NCI-H226 (cell line): ENCODE measurements at places on chromosomes 1 and 21.

GRCh38 chr1:114219172-114219868 lies 65.7 kb upstream of the SYT6 start:
- no peak for DNase-seq

- no peak for DNase-seq
These were observed 8.2 kb downstream of the ADGRB2 start for GRCh38 chr1:31755850-31756492.

DNA sequence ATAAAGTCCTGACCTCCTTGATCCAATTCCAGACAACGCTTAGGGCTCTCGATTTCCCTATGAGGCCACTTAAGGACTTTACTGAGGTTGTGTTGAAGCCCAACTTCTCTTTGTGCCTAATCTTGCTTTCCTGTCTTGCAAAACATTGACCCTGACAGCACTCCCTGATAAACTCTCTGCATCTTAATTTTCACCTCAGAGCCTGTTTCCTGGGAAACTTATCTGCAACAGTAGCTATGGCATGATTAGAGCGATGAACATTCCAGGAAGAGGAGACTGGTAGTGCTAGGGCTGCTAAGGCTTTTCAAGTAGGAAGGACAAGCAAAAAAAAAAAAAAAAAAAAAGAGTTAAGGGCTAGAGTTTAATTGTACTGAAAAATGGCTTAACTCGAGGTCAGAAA lies 118.9 kb downstream of the RGS21 start:
- peak; percentile 73 for DNase-seq

- DNase-seq, result no peak
These were observed 23.7 kb downstream of the UROD start for GRCh38 chr1:45035631-45036301.

DNA sequence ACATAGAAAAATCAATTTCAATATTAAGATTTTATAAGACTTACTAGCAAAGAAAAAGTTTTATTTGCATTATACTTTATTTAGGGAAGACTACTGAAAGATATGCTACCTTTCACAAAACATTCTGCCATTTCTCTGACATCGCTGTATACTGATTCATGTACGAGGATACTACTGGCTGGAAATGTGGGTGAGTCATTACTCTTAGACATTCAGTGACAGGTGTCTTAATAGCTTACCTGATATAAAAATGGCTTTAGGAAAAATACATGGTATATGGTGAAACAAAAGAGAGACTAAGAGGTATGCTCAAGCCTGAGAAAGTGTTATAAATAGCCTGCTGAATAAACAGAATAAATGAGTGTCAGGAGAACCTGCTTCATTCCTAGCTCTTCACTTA lies 73.0 kb upstream of the EXO1 start:
- no peak for DNase-seq

- no peak for DNase-seq
These were observed 10.0 kb downstream of the TP53BP2 start for GRCh38 chr1:223835754-223836153.

DNA sequence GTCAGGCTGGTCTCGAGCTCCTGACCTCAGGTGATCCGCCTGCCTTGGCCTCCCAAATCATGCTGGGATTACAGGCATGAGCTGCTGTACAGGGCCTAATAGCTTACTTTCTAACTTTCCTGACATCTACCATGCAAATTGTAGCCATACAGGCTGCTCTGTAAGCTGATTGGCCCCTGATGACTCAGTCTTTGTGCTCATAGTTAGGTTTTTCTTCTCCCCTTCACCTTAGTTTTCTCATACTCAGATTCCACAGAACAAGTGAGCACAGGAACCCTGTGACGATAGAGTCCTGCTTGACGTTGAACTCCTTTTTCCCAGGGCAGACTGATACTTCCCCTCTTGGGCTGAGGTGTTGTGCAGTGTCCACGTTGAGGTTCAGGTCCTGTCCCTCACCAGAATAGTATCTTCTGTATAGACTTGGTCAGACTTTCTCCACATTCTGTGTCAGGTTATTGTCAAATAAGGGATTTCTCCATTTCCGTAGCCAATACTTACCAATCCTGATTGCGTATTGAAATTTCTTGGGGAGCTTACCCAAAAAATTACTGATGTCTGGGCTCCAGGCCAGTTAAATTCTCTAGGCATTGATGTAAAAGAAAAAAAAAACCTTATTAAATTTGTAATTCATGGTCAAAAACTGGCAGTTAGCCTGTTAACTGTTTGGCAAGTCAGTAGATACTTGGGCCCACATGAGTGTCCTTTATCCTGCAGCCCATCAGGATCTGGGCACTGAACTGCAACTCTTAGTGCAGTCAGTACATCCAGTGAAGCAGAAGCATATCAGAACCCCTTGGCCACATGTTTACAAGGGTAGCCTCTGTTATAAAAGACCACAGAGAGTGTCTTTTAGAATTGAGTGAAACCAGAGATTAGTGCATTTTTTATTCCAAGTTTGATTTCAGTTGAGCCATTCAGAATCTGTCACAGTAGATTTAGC lies 118.2 kb downstream of the DYRK1A start:
- no peak for DNase-seq

- DNase-seq, result no peak
These were observed 4.1 kb upstream of the CHML start for GRCh38 chr1:241644259-241644658.

GRCh38 chr1:182087719-182088350 lies 26.3 kb upstream of the ZNF648 start:
- no peak for DNase-seq
